HAP-1 (cell line): ENCODE measurements at places on chromosomes 1 and 21.

GRCh38 chr1:3536420-3537195, 74.7 kb downstream of the MEGF6 start:
- DNase-seq, result no peak

DNA sequence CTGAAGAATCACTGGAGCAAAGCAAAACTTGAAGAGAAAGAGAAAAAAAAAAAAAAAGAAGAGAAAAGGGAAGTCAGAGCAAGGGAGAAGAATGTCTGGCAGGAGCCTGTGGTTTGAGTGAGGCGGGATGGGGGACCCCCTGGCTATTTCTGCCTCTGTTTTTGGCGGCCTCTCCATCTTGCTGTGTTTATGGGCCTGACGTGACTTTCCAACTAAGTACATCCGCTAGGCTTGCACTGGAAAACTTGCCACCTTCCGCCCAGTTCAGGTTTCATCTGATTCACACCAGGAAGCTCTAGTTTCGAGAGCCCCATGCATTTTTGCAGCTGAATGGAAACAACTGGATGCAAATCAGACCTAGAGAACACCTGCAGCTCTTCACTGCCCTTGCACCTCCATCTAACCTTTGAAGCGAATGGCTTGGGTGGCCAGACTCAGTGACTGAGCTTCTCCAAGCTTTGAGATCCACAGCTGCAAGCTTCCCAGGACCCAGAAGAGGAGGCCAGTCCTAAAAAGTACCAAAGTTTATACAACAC, 28.0 kb downstream of the TBX15 start:
- DNase-seq, result no peak

DNA sequence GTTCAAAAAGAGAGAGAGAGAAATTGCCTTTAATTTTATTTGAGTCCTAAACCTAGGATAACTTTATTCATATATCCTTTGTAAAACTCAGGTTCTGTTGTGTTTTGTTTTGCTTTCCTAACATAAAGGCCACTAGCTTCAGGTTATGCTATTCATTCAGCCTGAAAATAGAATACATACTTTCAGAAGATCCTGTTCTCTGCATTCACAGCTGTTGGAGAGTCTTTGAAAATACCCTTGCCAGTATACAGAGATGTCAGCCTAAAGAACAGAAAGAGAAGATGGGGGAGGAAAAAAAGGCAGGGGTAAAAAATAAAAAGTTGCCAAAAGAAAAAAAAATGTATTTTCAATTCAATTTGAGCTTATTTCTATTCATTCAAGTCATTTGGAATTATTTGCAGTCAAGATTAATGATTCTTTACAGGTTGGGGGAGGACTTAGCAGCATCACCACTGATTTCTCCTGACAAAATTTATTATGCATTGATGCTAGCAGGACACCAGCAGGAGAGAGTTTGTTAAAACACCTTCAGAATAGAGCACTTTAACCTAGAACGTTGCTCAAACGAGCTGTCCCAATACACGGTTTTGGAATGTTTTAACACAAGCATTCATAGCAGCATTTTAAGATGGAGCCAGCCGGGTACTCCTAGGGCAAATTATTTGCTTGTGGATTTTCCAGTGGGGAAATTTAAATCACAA, 318.5 kb downstream of the NTNG1 start:
- DNase-seq, result no peak

DNA sequence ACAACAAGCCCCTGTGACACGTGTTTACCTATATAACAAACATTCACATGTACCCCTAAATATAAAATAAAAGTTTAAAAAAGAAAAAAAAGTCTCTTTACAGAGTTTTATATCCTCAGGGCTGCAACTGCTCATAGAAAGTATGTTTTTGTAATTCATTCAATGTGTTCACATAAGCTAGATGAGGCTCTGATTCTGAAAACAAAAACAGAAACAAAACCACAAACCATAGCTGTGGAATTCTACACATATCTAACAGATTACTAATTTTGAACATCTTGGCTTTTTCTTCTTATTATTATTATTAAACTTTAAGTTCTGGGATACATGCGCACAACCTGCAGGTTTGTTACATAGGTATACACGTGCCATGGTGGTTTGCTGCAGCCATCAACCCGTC, 579.6 kb upstream of the ZRANB2 start:
- DNase-seq, result no peak

DNA sequence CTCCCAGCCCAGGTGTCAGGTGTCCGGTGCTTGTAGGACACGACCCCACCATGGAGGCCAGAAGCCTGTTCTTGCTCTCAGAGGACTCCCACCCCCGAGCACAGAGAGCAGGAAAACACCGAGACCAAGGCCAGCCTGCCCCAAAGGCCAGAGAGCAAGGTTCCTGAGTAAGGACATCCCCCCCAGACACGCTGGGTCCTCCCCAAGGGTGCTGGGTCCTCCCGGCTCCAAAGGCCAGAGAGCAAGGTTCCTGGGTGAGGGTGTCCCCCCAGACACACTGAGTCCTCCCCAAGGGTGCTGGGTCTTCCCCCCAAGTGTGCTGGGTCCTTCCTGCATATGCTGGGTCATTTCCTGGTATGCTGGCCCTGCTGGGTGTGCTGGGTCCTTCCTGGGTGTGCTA, 40.0 kb downstream of the MEGF6 start:
- DNase-seq, result no peak

GRCh38 chr1:150567341-150567716, 12.1 kb downstream of the MCL1 start:
- DNase-seq, result no peak

DNA sequence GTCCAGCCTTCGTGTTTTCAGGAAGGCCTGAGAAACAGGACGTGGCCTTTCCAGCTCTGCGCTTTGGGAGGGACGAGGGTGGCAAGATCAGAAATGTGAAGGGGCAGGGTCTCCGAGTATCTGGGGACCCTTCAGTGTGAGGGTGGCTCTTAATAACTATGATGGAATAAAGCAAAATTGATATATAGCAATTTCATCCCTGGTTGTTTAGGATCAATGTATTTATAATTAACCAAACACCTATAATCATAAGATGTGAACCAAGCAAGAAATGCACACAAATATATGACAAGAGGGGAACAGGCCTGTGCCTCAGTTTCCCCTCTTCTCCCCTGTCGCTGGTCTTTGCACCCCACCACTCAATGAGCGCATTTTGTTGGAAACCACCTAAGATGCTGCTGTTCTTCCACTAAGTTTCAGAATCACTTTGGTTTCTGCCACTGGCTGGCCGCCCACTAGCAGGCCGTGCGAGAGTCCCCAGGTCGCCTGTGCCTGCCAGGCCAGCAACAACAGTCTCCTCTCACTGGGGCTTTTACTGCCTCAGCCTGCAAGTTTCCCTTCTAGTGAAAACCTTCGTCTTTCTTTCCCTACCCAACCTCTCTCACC, 36.6 kb downstream of the UBASH3A start:
- DNase-seq, result no peak

DNA sequence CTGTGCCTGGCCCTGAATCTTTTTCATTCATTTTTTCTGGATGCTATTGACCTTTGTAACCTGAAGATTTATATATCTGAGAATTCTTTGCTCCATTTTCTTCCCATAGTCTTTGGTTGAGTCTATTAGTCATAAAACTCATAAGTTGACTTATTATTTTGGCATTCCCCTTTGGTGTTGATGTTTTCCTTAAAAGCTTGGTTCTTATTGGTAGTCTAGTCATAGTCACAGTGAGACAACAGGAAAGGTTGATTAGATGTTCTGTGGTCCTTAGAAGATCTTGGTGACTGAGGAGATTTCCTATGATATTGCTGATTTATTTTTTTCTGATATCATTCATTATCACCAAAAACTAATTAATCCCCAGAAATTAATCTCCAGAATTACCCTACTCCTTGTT, 86.2 kb downstream of the PTPRC start:
- no peak for DNase-seq

DNA sequence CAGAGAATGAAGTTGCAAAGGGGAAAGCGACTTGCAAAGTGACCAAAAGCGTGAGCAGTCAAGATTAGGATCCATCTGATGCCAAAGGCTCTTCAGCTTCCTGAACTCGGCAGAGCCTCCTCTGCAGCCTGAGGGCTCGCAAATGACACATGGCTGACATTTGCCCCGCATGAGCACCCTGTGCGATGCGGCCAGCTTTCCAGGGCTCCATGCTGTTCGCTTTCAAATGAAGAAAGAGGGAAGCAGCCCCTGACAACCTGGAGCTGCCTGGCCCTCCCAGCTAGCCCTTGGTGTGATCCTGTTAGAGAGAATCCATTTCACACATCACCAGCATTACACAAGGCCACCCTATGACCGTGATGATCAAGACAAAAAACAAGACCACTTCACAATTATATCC, 20.2 kb upstream of the FAM131C start:
- DNase-seq, result no peak

GRCh38 chr1:14654554-14654953, 56.1 kb downstream of the KAZN start:
- DNase-seq, result no peak

DNA sequence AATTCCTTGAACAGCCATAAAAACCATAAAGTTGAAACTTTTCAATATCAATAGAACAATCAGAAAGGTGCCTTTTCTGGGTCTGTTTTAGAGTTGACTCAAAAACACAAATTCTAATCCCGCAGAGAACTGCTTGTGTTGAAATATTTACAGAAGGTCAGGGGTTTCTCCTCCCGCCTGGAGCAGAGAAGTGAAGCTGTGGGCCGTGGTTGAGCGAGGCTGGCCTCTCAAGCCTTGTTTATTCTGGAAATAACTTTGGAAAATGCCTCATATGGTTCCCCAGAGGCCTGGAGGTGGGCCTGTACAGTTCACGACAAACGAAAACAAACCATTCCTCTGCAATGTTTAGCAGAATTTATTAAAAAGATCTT, 90.8 kb upstream of the ERRFI1 start:
- DNase-seq, result peak; percentile 31

GRCh38 chr1:85328713-85329397, 52.4 kb upstream of the BCL10 start:
- peak; percentile 40 for DNase-seq

- no peak for DNase-seq
These were observed 11.1 kb downstream of the LEMD1 start for GRCh38 chr1:205410581-205411298.

- DNase-seq, result no peak
These were observed 31.4 kb upstream of the CLSTN1 start for GRCh38 chr1:9855186-9855585.

DNA sequence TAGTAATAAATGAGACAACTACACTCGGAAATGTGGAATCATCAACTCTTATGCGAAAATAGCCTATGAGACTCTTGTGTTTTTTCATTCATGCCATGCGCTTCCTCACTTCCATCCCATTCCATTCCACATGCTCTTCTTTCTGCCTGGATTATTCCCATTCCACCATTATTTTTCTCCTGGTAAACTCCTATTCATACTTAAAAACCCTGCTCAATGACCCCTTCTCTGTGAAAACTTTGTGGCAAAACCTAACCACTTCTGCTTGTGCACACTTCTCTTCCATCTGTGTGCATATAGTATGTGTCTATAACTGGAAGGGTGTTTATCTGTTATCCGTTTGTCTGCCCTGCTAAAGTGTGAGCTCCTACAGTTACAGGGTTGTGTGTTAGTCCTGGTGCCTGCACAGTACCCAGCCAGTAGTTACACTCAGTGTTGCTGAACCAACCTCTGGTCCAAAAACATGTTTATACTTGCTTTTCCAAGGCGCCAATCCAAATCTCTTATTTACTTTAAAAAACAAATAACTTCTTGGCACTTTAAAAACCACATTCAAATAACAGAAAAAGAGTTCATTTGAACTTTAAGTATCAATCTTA, 10.7 kb downstream of the EPHX1 start:
- DNase-seq, result no peak

DNA sequence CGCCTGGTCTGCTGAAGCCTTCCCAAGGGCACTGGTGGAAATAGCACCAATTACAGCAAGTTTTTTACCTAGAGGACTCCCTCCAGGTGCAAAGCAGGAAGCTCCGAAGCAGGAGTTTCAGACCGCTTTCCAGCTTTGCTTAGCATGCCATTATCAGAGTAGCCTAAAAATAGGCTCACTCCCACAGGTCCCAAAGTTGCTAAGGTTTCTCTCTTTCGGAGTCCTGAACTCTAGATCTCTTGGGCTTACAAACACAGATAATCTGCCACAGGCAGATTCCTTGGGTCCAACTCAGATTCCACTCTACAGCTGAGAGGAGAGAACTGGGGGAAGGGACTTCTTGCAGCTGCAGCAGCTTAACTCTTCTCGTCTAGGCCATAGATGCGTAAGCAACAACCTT, 22.5 kb downstream of the ZMYND12 start:
- no peak for DNase-seq

GRCh38 chr1:89460325-89460724, 64.3 kb upstream of the LRRC8B start:
- DNase-seq, result no peak

- DNase-seq, result no peak
These were observed 43.5 kb downstream of the TRIM33 start for GRCh38 chr1:114467491-114467890.

GRCh38 chr1:3072391-3073185, 3.6 kb downstream of the PRDM16 start:
- no peak for DNase-seq

DNA sequence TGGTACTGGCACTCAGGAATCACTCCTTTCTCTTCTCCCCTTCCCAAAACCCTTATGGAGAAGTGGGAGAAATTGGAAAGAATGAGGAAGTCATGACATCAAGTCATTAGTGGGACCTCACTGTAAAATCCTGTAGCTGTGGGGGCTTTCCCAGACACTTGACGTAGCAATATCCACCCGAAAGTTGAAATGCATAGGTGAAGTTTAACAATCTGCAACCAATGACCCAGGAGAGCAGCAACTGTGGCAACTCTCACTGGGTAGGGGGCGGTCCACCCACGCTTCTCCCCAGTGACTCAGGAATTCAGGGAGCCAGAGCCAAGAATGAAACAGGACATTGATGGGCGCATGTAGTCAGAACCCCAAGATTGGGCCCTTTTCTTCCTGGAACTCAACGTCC, 27.0 kb downstream of the ABCA4 start:
- DNase-seq, result no peak

DNA sequence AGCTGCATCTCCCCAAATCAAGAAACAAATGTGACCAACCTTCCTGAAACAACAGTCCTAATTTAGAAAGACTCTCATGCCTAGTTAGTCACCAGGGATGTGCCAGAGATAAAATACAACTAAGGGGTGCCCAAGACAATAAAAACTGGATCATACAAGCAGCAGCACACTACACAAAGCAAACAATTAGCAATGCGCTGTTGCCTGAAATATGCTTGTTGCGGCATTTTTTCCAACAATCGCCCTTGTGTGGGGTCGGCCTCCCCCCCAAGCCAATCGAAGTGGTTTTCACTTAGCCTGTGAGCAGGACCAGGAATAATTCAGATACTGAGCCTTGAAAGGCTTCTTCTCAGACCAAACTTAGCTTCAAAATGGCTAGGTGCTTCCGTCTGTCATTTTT, 1.4 kb upstream of the STMN1 start:
- DNase-seq, result no peak

DNA sequence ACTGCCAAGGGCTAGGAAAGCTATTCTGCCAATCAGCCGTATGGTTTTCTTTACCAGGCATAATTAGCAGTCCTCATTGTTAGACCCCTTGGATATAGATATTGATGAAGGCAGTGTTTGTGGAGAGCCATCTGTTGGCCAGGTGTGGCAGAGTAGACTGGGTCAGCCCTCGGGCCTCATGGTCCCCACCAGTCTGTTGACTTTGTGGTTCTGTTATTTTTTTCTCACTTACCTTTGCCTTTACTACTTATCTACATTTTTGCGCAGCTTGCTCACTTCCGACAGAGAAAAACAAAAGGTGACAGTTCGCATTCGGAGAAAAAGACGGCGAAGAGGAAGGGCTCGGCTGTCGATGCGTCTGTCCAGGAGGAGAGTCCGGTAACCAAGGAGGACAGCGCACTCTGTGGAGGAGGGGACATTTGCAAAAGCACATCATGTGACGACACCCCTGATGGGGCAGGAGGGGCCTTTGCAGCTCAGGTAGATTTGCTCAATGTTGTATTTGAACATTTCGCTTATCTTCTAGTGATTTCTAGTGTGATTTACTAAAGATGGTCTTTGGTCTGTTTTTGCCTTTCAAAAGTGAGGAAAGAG, 2.3 kb downstream of the PCNT start:
- DNase-seq, result no peak
